NCI-H2227 treated with DMSO at 0.1 percent for 48 hours (cell line): ENCODE measurements at places on chromosomes 6 and 20.

DNA sequence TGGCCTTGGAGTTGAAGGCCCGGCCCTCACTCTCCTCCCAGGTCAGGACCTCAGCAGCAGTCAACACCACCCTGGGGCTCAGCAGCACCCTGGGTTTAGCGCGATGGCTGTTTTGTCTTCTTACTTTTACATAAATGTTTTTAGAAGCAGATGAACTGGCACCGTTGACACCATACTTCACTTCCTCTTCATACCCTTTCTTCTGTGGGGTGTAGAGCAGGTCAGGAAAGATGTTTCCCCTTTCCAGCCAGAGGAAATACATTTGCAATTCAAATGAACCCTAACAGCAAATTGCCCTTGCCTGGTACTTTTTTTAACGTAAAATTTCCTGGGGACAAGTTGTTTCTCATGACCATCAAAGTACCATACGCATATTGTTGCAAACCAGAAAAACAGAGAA, 54.7 kb upstream of the SNX9 start:
- no peak for DNase-seq

DNA sequence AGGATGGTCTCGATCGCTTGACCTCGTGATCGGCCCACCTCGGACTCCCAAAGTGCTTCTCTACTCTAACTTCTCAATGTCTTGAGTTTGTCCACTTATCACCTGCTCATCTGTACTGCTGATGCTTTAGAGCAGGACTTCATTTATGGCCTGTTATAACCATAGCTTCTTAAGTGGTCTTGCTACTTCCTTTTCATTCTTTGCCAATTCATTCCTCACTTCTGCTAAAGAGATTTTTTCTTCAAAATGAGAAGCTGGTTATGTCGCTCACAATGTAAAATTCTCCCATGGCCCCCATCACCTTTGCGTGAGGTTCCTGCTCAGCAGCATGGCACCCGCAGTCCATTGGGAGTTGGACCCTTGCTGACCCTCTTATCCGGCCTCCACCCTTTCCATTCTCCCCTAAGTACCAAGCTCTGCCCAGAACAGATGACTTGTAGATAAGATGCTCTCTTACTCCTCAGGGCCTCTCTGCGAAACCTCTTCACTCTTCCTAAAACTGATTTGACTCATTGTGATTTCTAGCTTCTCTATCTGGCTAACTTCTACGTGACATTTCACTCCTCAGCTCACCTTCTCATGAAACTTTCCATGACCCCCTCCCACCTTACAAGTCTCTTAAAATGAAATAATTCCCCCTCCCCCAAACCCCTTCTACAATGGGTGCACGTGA, 13.9 kb upstream of the CD164 start:
- DNase-seq, result no peak

- DNase-seq, result no peak
Measured at GRCh38 chr20:53072923-53073579, 100.9 kb downstream of the TSHZ2 start.

DNA sequence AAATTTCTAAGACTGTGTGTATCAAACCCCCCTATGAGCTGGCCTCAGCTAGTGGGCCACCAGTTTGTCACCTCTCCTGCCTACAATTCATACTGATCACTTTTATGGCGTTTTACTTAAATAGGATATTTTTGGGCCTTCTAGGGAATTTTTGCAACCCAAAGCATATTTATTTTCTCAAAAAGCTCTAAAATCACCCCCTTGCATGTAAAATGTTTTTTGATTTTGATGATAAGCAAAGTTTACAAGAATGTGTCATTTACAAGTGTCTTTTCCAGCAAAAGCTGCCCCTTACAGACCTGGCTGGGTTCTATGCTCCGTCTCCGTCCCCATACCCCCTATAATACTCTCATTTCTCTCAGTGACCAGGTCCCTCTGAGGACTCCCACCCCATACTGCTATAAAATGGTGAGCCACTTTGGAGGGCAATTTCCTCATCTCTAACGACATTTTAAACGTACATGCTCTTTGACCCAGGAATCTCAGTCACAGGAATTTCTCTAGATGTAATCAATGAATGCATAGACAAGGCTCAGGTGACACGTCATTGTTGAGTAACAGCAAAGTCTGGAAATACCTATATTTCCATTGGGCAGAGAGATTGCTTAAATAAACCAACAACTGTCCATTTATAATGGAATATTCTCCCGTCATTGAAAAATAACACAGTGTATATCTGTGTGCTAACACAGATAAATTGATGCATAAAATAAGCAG, 13.9 kb upstream of the OCSTAMP start:
- no peak for DNase-seq

DNA sequence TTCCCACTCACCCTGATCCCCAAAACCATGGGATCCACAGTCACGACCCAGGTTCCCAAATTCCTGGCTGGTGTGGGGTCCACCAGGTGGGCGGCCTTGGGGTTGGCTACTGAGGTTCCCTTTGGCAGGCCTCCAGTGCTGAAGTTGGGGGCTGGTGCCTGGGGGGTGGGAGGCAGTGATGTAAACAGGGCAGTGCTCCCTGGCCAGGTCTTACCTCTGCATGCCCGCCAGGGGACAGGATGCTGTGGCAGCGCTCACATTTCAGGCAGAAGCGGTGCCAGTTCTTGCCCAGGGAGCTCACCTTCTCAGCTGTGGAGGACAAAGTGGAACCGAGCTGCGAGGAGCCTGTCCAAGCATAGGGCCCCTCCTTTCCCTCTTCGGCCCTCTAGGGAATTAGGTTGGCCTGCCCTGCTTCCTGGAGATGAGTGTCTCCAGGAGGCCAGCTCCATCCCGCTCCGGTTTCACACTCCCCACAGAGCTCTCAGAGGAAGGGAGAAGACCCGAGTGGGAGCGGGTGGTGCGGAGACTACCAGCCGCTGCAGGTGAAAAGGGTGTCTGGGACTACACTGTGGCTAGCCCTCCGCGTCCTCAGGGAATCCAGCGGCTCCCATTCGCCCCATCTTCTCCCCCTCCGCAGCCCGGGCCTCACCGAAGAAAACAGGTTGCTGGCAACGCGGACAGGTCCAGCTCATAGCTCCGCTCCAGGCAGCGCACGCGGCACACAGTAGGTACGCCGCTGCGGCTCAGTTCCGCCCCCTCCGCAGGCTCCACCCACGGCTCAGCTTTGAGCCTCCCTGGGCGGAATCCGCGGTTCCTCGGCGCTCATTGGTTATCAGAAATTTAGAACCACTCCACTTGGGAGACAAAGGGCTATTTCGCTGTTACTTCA, at the start of gene CRIP3:
TSS of gene CRIP3 (minus strand) at position 726 of the 889 bp plus-strand sequence. CDS start at position 692, 34 bp downstream.
- peak; percentile 7 for DNase-seq

DNA sequence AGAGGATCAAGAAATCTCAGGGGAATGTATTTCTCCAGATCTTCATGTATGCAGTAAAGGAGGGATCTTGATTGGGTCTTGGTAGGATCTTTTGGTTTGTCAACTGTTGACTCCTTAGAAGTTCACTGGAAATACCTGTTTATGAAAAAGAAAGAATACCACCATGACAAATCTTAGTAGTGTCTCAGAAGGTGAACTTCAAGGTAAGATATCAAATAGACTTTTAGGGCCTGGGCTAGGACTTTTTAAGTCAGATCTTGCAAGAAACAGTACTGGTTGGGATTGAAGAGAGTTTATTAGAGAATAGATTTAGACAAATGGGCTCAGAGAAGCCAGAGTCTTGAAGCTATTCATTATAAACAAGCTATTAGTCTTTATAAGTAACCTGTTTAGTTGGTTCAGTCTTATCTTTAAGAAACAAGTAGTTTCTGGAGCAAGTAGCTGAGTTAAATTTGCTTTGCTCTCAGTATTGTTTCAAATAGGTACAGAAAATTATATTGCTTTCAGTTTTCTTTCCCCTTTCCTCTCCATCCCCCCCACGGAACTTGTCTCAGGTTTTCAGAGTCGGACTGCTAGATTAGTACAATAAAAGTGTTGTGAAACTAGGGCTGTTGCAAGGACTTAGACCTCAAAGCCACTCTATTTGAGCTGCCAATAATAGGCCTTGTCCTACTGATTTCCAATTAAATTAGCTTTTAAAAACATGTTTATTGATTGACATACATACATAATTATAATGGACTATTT, 529.1 kb upstream of the CITED2 start:
- DNase-seq, result no peak

GRCh38 chr6:130670142-130670541, 157.1 kb upstream of the SMLR1 start:
- no peak for DNase-seq

- no peak for DNase-seq
Measured at GRCh38 chr20:5848711-5849505, 98.7 kb downstream of the SHLD1 start.

DNA sequence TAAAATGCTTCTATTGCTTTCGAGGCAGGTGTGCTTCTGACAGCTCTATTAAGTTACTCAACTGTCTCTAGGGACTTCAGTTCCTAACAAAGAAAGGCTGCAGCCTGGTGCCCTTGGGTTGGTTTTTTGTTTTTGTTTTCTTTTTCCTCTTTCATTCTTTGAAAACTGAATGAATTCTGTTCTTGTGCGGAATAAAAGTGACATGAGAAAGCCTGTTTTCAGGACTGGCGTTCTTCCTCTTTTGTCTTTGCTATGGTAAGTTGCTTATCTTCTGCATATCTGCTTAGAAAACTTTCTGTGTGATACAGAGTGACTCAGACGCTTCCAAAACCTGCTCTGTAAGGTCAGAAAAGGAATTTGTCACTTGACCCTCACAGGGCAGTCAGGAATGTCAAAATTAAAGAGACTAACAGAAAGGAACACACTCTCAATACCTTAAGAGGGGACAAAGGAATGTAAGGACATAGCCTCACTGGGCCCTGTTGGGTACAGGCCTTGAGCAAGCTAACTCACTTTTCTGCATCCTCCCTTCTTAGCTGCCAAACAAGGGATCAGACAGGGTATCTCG, 56.2 kb upstream of the NHSL1 start:
- no peak for DNase-seq

- no peak for DNase-seq
Measured at GRCh38 chr20:37407019-37407566, 61.2 kb downstream of the SRC start.

GRCh38 chr6:40807484-40807883, 220.3 kb upstream of the LRFN2 start:
- DNase-seq, result no peak

DNA sequence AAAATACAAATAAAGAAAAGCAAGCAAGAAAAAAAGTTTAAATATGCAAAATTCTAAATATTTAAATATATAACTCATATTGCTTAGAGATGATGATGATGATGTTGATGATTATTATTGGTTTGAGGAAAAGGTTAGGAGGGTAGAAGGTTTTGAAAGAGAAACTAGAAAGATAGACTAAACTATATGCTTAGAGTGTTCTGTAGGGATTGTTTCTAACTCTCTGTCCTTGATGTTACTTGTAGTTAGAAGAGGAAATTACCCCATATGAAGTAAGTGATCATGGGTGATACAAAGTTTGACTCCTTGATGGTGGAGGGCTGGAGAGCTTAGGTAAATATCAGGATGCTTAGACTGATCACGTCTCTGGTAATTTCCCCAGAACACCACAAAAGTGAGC, 159.5 kb downstream of the MEI4 start:
- DNase-seq, result no peak

- no peak for DNase-seq
Measured at GRCh38 chr20:22974354-22974753, 60.8 kb upstream of the SSTR4 start.

GRCh38 chr6:31829633-31830283, 2.2 kb downstream of the HSPA1B start:
- DNase-seq, result peak; percentile 53

DNA sequence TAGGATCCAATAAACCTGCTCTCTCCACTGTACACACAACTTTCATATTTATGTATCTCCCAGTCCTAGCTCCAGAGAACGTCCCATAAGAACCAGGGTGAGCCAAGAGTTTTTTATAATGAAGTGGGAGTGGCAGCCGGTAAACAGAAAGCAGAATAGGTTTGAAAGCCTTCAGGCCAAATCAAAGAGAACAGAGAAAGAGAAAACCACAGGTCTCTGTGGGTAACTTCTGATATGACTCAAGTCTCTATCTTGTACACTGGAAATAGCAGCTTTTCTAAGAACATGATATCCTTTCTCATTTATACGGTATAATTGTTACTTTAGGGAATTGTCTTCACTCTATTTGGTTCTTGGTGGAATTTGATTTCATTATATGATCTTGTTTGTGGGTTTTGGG, 273.6 kb downstream of the PACRG start:
- no peak for DNase-seq

- peak; percentile 64 for DNase-seq
Measured at GRCh38 chr6:27684264-27685211, 211.6 kb upstream of the ZNF184 start.

DNA sequence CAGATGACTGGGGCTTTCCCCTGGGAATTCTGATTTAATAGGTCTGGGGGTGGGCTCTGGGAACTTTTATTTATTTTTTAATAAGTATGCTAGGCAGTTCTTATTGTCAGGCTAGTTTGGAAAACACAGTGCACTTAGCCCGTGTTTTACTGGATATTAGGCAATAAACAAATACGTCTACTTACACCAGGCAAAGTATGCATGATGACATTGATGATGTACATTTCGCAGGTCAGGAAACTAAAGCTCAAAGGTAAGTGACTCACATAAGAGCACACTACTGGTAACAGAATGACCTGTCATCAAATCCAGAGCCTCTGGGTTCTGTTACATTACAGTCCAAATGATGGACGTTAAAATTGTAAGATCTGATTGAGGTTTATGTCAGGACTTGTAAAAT, 144.4 kb upstream of the EXOC2 start:
- no peak for DNase-seq

- DNase-seq, result peak; percentile 45
Measured at GRCh38 chr6:13614126-13614925, 809 bp upstream of the NOL7 start.

DNA sequence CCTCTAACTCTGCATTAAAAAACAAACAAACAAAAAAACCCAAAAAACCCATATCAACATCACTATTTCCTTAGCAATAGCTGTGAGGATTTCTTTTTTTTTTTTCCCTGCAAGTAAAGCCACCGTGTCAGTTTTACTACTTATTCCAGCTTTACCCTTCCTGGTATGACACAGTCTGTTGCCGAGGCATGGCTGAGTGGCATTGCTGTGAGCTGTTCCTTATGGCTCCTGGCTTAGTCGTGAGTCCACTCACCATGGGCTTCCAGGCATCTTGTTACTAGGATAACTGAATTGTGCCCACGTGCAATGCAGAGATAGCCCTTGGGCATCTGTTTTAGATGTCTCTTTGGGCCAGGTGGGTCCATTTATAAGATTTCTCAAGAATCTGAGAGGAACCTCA, 84.8 kb downstream of the LRRC1 start:
- DNase-seq, result no peak

GRCh38 chr6:95949985-95950384, 65.8 kb upstream of the FUT9 start:
- DNase-seq, result no peak

- DNase-seq, result no peak
Measured at GRCh38 chr6:31193206-31193605, 22.7 kb upstream of the POU5F1 start.

DNA sequence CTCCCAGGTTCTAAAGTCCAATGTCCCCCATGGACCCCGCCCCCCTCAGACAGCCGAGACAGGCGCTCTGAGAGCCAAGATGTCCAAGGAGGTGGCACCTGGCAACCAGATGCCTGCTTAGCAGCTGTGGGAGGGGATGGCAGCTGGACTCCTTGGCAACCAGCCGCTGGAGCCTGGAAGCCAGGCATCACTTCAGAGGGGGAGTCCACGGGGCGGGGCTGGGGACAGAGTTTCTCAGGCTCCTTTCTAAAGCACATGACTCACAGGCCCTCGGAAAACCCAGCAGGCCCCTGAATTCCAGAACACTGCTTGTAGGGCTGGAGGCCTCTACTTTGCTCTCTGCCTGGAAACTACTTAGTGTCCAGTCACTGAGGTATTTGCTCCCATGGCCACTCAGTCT, 51.5 kb downstream of the PREX1 start:
- no peak for DNase-seq

- DNase-seq, result no peak
Measured at GRCh38 chr6:28864326-28864923, 59.4 kb downstream of the TRIM27 start.

GRCh38 chr6:109891924-109892323, 86.2 kb upstream of the GPR6 start:
- DNase-seq, result no peak
